Neural crest cell (in vitro differentiated cells): ENCODE measurements at places on chromosomes 5 and 9. TPM values are rescaled to one million over a fixed set of nuclear protein-coding genes. Genes with fewer than 3 reads are reported as not detected.

The NRG2 gene
- total RNA-seq = 0.64 and 0.82 TPM in 2 replicates

The LCNL1 gene
- total RNA-seq = not detected in 2 replicates

The BARX1 gene
- 0.23 TPM in 1 of 2 replicates, not detected in the other for total RNA-seq

DNA sequence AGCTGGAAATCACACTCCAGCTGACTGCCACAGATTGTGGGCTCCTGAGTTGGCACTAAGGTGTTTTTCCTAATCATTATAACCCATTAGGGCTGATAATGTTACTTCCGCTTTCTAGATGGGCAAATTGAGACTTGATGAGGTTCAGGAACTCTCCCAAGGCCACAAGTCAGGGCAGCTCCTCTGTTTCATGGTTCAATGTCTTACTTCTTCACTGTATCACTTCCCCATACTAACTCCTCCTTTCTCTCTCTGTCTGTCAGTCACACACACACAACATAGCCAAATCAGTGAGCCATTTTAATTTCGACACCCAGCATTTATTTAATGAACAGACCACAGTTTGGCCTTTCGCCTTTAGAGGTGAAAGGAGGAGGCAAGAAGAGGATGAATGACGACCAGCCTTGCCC is 17.8 kb upstream of the TRAF1 start:
- no peak for DNase-seq

DNA sequence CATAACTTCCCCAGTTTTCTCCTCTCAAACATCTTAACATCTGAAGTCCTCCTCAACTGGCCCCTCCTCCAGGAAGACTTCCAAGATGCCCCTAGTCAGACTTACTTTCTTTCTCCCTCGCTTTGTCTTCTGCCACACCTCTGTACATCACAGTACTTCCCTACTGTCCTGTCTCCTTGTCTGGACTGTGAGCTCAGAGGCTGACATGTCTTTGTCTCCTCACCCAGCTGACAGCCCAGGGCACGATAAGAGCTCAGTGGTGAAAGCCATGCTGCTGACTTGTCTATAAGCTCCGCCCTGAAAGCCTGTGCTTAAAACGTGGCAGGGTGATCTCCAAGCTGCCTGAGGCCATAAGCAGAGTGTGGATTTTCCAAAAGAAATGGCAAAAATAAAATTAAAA is 33.0 kb upstream of the SLC25A51 start:
- DNase-seq = no peak
